ENCODE measurements at places on chromosomes 5 and 9.

DNA sequence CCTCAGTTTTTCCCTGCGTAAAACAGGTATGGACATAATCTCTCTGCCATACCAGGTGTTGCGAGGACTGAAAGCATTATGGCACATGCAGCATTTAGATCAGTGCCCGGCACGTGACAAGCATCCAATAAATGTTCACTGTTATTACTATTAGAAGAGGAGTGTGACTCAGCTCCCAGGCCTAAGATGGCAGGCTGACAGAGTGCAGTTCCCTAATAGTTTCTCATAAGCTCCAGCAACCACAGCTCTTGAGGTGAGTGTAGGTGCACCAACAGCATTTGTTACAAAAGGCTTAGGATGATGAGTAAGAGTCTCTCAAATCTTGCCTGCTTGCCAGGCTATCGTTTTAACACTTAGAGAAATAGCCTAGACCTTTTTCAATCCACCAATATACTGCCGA lies 28.9 kb upstream of the GLIS3 start:
- no peak for DNase-seq

DNA sequence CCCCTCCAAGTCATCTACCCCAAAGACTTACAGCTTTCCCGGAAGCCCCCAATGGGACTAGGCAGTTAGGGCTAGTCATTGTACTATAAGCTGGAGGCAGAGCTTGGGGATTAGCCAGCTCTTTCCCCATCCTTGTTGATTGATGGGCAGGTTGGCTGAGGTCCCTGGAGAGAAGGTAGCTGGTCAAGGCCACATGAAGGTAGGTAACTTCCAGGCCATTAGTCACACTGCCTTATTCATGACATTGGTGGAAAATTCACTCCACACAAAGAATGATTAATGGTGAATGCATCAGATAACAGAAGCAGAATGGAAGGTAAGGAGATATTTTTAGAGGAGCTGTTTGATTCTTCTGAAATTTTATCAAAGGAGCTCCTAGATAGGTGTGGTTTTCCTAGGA lies 49.5 kb upstream of the TGFBR1 start:
- no peak for DNase-seq

DNA sequence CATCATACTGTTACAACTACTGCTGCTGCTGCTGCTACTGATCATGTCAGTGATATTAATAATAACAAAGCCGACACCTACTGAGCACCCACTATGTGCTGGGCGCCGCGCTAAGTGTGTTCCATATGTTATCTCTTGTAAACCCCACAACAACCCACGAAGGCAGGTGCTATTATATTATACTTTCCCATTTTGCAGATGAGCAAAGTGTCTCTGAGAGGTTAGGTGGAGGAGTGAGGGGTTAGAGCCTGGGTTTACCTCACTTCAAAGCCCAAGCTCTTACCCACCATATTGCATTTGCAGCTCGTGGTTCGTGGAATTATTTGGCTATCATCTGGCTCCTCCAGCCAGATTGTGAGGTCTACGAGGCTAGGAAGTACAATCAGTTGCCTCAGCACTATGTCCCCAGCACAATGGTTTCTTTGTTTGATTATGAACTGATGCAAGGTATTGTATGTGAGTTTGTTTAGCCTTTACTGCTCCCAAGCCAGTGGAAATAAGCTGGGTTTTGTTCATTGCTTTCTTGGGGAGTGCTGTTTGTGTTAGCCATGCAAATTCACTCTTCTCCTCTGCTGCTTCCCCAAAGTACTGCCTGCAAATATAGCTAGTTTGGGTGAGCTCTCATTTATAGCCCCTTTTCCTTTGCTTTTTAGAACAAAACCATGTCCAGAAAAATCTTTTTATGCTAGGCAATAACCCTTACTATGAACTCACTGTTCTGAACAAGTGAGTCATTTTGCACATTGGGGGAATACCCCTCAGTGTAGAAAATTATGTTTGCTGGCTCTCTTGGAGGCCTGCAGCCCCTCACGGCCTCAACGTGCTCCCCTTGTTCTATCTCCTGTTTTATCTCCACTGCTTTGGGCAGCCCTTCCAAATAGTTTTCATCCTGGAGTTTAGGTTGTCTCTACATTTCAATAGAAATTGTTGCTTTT lies 47.9 kb downstream of the ALG2 start:
- no peak for DNase-seq

DNA sequence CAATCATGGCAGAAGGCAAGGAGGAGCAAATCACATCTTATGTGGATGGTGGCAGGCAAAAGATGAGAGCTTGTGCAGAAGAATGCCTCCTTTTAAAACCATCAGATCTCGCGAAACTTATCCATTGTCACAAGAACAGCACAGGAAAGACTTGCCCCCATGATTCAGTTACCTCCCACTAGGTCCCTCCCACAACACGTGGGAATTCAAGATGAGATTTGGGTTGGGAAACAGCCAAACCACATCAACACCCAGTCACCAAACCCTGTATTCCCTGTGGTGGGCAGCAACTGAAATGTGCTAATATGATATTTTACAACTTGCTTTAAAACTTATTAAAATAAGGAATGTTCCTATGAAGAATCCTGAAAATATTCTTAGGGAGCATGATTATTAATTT lies 54.2 kb downstream of the RASGRF2 start:
- no peak for DNase-seq

GRCh38 chr5:170254056-170254455 lies 21.3 kb downstream of the C5orf58 start:
- no peak for DNase-seq

GRCh38 chr5:159393854-159394274 lies 63.6 kb upstream of the IL12B start:
- DNase-seq = no peak

DNA sequence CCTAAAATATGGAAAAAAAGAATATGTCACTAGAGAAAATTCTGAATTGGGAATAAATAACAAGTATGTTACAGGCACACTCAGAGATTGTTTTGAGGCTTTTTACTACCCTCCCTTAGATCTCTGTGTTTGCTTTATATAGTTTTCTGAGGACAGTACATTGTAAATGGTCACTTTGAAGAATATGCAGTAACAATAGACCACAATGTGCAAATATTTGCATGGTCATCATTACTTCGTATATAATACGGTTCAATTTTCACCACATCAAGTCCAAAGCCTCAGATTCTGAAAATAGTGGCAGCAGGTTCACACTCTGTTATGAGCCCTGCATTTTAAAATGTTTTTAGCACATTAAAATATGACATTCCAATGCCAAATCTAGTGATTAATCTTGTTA lies 238.6 kb downstream of the ADAMTS6 start:
- DNase-seq = no peak

GRCh38 chr9:132287256-132287760 lies 67.5 kb downstream of the SETX start:
- DNase-seq = no peak

GRCh38 chr5:34038390-34038789 lies 4.6 kb downstream of the C1QTNF3 start:
- no peak for DNase-seq

- DNase-seq = no peak
Measured at GRCh38 chr9:7780261-7780988, 19.2 kb downstream of the DMAC1 start.

DNA sequence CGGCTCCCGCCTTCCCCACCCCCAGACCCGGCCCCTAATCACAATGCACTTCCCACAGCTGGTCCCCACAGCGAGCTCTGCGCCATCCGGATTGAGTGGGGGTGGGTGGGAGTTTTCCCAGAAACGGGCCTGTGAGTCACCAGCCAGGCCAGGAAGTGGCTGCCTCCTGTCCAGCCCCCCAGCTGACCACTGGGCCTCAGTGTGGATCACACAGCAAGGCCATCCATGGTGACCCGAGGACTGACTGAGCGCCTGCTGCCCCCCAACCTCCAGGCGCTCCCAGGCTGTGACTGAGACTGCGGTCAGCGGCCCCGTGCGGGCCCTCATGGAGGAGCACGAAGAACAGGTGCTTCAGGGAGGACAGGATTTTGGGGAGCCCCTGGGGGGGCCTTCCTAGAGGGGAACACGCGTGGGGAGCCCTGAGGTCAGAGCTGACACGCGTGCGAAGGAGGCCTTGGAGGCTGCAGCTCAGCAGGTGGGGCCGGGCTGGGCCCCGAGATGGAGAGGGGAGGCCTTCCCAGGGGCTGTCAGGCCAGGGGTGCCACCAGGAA lies 48.3 kb upstream of the EGFL7 start:
- peak; percentile 65 for DNase-seq

DNA sequence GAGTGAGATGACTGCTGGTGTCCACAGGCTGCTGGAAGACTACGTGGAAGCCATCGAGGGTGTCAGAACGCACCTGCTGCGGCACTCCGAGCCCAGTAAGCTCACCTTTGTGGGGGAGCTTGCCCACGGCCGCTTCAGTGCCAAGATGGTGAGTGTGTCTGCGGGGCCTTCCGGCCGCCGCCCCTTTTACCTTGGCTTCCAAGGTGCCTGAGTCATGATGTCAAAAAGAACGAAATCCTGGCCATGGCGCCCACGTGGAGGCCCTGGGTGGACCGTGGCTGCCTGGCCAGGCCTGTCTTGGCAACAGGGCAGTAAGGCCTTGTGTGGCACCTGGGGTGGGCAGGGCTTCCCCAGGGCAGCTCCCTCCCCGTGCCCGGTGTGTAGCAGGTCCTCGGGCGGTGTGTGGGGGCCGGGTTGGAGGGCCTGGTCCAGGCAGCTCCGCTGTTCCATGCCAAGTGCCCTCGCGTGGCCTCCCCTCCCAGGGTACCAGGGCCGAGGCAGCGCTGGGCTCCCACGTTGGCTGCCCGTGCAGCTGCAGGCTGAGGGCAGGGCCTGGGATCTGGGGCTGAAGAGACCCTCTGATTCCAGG lies 7.8 kb downstream of the DPP7 start:
- DNase-seq = no peak

DNA sequence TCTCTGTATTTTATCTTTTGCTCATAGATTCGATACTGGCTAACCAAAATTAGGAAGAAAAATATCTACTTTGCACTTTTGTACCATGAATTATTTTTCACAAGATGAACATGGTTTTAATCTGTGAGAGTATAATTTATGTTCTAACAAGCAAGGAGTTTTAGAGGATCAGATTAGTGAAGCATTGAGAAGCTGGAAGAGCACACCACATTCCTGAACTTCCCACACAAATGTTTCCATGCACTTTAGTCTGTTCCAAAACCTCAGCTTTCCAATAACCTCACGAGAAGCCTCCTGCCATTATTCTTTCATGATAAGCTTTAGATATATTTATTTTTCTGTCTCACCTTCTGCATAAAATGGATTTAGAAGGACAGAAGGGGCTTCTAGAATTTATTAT lies 98.7 kb upstream of the MPDZ start:
- DNase-seq = no peak

DNA sequence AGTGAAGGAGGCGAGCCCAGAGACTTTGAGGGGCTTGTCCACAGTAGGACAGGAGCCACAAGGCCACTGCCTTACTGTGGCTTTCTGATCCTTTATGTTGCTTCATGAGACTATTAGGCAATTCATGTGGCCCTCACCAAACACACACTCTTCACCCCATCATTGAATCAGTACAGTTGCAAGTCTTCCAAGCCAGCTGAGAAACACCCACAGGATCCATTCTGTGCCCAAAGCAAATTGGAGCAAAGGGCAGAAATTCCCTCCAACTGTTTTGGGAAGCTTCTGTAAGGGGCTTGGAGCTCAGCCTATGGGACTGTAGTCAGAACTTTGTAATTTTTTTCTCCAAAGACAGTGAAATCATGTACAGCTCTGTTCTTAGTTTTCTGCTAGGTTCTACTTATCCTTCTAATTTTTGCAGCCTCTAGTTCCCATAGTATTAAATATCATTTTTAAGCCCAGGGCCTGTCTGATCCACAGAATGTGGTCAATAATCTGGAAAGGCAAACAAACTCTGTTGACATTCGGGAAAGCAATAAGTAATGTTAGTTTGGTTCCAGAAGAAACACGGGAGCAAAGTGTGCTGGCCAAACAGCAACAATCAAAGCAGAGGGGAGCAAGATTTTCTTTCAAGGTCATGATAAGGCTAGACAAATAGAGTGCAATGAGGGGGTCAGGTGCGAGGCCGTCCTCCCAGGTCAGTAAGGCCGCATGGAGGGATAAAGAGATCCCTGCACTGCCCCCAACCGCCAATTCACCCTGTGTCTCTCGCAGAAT lies 47.0 kb downstream of the UBE2QL1 start:
- DNase-seq = no peak

GRCh38 chr9:120720404-120720803 lies 6.1 kb upstream of the MEGF9 start:
- no peak for DNase-seq

DNA sequence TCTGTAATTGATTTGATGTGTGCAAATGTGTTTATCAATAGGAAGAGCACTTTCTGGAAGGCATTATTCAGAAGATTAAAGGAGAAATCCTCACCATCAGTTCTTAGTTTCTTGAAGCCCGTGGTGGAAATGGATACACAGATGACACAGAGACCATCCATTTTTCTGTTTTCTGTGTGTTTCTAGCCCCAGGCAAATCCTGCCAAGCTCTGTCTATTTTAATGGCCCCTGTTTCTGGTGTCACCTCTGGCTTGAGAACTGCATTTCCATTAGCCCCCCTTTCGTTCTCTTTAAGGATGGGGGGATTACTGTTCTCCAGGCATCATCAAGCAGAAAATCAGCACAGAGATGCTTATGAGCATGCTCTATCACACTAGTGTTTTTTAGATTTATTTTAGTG lies 37.3 kb downstream of the DAPK1 start:
- DNase-seq = no peak

- DNase-seq = no peak
Measured at GRCh38 chr9:126036881-126037291, 289.7 kb downstream of the PBX3 start.

DNA sequence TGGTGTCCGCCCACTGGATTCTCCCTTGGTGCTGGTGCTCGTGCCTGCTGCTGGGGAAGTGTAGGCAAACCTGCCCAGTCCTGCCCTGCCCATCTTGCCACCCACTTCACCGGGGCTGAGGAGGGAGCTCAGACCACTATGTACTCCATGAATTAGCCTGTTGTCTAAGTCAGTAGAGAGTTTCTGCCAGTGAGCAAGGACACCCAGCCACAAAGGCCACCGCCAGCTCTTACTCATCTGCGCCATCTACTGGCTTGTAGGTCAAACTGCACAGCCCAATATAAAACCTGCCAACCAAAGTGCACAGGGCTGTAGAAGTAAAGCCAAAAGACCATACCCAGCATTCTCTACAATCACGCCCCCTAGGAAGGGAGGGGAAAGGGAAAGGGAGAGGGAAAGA lies 102.3 kb downstream of the GLIS3 start:
- no peak for DNase-seq

- DNase-seq = no peak
Measured at GRCh38 chr5:137573376-137573775, 74.2 kb upstream of the SPOCK1 start.

GRCh38 chr9:91182429-91183225 lies 179.1 kb downstream of the AUH start:
- no peak for DNase-seq

All from left ventricle myocardium inferior (tissue), 1 donor.